Activated T-cell treated with anti-CD3 and anti-CD28 coated beads, Interleukin-2, amount 50 U/mL, for 72 hours (primary cell): ENCODE measurements at places on chromosomes 12 and 14. TPM values are rescaled to one million over a fixed set of nuclear protein-coding genes. Genes with fewer than 3 reads are reported as not detected.

AHNAK2 gene
- 0.05 TPM for total RNA-seq

DNA sequence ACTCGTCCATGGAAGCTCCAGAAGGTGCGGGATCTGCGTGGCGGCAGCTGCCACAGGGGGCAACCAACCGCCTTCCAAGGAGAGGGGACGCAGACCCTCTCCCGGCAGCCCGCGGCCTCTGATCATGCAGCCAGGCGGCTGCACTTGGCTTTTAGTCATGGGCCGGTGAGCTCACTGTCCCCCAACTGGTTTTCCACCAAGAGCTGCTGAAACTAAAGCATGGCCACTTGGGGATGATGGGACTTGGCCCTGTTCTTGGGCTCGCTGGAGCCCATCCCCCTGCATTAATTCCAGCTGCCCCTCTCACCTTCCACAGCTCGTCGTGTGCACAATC is 39.1 kb downstream of the CCDC85C start:
- DNase-seq: no peak

DNA sequence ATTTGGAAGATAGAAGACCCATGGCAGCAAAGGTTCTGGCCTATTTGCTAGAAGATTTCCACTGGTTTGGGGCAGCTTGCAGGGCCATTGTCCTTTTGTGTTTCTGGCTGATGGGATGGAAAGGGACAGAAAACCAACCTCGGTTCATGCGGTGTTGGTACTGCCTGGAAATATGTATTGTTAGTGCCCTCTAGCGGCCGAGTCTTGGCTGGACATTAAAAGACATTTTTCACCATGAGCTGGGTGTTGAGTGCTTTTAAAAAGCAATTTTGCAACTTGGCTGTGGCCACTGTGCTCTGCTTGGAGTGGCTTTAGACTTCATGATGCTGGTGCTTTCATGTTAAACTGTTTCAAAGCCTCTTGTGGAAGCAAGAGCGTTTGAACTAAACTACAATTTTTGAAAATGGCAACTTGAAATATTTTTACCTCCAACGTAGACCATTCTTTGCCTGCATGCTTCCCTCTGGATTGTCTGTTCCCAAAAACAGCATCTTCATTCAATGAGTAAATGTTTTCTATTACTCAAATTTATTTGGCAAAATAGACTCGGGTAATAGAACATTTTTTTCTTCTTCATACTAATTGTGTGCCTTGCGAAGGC is 102.7 kb upstream of the TBX5 start:
- DNase-seq: peak; percentile 47

DNA sequence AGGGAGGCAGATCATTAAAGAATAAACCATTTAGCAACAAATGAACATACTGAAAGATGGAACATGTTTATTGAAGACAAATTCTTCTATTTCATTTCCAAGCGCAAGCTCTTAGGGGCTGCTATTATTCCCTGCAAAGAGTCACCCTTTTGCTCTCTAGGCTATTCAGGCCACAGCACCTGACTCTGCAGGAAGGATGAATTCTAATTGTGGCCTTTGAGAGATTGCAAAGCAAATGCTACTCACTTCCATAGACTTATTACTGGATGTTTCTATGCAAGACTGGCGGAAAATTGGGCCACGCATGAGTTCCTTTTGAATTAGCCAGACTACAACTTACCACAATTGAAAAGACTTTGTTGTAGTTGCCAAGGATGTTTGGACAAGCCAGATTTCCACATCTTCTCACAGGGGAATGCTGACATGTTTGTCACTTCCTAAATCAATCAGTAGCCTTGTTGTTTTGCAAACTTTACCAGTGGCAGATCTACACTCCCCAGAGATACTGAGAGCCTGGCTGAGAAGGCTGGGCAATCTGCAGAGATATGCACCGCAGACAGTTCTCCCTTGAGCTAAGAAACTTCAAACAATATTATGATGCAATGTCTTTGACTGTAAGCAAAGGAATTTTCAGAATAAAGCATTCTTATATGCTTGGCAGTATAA is 334.3 kb upstream of the SYT1 start:
- no peak for DNase-seq

MANSC1 gene
- total RNA-seq: 0.65 TPM

DNA sequence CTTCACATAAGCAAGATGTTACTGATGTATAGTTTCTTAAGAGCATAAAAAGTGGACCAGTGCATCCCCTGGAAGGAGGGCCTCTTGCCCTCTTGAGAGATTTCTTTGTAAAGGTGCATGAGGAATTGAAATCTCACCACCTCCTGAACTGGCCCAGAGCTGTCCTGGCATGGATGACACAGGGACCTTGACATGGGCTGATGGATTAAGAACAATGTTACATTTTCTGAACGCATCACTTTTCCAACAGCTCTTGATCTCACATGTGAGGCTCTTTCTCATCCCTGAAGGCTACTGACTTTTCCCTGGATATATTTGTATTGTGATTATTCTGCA is 360.4 kb downstream of the RGS6 start:
- no peak for DNase-seq

- no peak for DNase-seq
These were observed 137.3 kb downstream of the CACNA1C start for GRCh38 chr12:2190085-2190484.

DIO2 gene
- total RNA-seq: not detected

NACA gene
- total RNA-seq: 903 TPM

SDSL gene
- total RNA-seq: 3.2 TPM

- DNase-seq: no peak
These were observed 27.1 kb downstream of the LTBP2 start for GRCh38 chr14:74584951-74585350.

DNA sequence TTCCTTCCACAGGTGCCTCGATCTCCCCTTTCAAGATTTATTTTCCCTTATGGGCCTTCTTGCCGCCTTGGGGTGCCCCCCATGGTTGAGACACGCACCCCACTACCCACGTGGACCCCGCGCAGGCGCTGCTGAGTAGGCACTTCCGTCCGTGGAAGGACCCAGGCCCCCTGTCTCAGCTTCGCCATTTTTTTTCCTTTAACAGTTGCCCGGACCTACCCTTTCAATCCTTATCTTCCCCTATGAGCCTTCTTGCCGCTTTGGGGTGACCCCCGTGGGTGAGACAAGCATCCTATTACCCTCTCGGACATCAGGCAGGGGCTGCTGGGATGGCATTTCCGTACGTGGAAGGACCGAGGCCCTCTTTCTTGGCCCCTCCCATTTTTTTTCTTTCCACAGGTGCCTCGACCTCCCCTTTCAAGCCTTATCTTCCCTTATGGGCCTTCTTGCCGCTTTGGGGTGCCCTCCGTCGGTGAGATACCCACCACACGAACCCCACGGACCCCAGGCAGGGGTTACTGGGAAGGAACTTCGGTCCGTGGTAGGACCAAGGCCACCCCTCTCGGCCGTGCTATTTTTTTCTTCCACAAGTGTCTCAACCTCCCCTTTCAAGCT is 268.2 kb downstream of the ALG10 start:
- DNase-seq: no peak

DNA sequence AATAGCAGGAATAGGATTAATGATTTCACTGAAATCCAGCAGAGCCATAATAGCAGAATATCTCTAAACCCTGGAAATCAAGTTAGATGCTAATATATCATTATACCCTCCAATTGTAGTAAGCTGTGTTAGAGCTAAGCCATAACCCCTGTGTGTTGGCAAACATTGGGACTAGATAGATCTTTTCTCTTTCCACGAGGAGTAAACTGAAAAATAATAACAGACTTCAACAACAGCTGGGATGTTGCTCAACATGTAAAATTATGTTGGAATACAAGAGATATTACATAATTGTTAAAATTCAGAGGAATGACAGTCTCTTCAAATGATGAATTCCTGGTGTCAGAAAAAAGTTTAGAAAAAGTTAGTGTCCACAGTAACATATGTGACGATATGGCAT is 383.8 kb downstream of the SNAPC1 start:
- DNase-seq: no peak

SLCO1B1 gene
- not detected for total RNA-seq
